ENCODE measurements at places on chromosomes 6 and 20.

DNA sequence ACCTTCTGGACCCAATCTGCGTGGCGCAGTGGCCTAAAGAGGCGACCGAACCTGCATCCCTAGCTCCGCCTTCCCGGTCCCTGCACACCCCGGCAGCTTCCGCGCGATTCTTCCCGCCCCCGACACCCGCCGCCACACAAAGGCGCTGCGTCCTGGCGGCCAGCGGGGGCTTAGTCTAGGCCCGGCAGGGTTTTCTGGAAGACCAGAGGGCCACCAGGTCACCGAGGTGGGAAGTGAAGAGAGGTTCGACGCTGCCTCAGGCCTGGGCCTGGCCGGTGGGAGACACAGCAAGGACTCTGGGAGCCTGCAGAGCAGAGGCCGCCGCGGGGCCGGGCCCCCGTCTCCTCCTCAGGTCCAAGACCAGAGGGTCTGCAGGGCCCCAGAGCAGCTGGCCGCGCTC lies 154.9 kb downstream of the OR2B2 start:
- DNase-seq: no peak

DNA sequence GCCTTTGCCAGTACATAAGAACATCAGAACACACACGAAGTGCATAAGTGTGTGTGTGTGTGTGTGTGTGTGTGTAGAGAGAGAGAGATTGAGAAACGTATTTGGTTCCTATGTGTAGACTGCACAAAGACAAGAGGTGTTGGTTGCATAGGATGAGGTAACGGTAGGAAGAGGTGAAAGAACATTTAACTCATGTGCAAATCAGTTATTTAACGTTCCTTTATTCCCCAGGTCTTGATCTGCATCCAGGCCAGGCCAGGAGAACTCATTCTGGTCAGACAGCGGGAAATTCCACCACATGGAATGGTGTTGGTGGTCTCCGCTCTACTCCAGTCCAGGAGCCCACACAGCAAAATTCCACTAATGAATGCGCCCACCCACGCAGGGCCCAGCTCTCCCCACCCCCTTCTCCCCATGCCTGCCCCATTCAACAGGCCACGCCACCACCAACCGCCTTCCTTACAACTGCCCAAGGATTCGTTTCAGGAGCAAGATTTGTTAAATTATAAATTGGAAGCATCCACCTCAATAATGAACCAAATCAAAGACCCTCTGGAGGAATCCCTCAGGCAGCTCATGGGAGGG lies 86.8 kb downstream of the CLIC5 start:
- DNase-seq: no peak

GRCh38 chr6:156933201-156934068 lies 156.3 kb downstream of the ARID1B start:
- no peak for DNase-seq

GRCh38 chr20:47696856-47697255 lies 88.4 kb downstream of the SULF2 start:
- DNase-seq: no peak

DNA sequence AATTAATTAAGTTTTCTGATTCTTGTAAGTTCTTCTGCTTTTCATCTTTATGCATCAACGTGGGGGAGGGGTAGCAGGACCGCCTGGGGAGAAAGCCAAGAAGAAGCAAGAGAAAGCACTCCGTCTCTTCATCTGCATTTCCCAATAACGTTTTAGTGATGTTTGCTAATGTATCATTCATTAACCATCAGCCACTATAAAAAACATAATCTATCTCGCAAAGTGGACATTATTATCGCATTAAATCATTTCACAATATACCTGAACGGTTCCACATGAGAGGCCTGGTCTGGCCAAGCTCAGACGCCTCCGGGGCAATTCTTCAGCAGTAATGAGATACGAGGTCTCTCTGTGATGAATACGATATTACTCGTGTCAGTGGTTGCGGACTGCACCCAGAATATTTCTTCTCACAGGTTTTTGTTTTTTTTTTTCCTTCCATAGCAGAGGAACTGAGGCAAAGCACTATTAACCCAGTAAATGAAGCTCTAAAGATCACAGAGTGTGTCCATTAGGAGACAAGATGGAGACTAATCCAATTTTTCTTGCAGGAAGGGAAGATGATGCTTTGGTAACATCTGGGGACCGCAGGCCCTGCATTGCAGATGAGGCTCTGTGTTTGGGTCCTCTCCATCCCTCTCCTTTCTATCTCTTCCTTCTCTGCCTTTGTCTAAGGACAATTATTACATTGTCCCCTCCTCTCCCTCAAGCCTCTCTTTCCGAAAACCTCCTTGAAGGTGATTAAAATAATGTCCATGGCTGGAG lies 156.1 kb downstream of the SLC35B3 start:
- DNase-seq: no peak

GRCh38 chr6:90369651-90370050 lies 73.0 kb upstream of the BACH2 start:
- no peak for DNase-seq

DNA sequence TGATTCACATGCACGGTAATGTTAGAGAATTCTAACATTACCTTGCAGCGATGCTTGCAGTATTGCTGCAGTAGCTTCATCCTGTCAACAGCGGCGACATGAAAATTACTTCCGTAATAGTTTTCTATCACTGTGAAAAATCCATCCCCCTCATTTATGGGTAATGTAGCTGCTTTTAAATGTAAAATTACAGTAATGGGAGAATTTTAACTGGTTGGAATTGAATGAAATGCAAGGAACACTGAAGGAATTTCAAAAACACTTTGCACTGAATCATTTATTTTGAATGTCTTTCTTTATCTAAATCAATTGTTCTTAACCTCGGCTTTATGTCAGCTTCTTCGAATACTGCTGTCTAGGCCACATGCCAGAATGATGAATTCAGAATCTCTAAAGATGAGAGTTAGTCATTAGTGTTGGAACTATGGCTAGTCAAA lies 102.4 kb upstream of the HIVEP1 start:
- DNase-seq: no peak
